ENCODE measurements at places on chromosomes 2 and 18.

DNA sequence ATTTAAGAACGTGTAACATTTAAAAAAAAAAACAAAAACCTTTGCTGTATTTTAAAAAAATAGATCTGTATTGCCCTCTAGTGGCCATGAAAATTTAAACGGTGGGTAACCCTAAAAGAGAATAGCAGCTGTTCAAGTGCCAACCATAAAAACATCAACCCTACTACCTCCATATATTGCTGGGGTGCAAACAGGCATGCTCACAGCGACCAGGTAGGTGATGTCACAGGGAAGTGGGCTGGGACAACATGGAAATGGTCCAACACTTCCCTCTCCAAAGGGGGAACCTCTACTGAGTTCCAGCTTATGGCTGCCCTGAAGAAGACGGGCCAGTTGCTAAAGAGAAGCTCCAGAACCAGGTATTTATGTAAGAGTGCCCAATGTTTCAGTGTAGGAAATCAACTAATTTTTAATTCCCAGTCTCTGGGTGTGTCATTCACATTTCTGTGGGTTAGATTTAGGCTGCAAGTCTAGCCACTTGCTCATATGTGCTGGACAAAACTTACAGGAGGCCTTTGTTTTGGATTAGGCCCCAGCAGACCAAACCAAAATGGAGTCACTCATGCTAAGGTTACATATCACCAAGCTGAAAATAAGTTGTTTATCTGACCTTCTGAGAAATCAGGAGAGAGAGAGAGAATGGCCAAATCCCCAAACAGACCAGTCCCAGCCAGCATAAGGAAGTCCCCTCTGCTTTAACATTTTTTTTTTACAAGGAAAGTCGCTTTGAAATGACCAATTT is 54.5 kb downstream of the SKA1 start:
- no peak for DNase-seq

- DNase-seq = no peak
These were observed 98.5 kb downstream of the ATAD2B start for GRCh38 chr2:23828256-23828980.

DNA sequence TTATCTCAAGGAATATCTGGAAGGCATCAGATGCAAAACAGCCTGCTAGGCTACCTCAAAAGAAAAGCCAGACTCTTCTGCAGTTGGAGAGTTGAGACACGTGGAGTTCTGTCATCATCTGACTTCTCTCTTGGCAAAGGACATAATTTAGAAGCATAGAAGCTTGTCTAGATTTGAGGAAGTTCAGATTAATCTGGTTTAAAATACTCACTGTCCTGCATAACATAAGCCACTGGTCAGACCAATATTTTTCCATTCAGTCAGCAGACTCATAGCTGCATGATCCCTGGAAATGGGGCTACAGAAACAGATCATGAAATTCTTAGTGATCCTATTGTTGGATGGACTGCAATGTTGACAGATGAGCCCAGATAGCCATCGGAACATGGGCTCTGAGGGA is 349.0 kb downstream of the TXNL1 start:
- no peak for DNase-seq

DNA sequence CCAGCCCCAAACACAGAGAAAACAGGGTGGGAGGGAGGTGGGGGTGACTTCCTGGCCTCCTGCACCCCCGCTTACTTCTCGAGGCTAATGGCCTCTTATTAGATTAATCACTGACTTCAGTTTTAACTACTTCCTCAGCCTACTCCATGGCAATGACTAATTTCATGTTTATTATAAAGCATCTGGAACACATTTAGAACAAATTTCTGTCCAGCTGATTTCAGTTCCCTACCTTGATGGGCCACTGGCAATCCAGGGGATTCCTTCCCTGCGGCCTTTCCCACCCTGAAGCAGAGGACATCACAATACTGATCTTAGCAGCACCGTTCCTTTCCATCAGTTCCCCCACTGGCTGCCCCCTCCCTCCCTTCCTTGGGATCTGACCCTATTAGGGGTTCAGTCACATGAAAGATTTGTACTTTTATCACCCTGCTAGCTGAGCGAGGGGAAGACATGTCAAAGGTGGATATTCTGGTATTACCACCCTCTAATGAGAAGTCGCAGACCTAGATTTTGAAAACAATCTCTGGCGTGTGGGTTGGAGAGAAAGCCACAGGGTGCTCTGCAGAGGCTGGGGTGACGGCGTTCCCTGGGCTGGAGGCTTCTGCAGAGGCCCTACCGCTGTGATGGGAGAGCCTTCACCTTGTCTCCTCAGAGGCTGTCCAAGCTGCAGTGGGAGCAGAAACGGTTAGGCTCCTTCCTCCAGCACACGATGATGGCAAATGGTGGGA is 67.6 kb downstream of the KIAA2012 start:
- no peak for DNase-seq

DNA sequence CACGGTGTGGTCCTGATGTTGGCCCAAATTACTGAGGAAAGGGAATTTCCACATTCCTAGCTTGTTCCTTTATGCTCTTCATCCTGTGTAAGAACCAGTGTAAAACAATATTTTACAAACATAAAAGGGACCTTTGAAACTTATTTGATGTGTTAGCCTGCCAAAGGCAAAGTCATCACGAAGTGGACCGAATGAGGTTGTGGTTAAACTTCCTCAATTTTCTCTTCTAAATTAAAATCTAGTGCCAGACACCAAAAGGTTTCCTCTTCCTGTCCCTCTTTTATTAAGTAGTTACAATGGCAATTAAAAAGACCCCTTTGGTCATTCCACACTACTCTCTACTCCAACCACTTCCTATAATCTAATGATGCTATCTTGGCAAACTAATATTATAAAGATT is 279.8 kb downstream of the AFF3 start:
- no peak for DNase-seq

DNA sequence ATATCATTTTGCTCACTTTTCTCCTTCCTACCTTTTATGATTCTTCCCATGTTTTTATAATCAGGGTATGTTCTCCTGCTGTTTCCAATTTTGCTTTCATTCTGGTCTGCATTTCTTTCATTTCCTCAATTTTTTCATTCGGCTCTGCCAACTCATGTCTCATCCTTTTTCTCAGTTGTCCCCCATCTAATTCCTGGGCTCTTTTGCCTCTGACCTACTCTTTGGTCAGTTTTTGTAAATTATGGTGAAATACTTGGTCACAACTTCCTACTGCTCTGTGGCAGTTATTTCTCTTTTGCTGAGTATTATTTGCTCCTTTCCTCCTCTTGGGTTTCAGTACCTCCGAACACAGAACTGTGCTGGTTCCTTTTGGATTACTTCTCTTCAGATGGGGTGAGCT is 27.5 kb downstream of the MYO7B start:
- no peak for DNase-seq

DNA sequence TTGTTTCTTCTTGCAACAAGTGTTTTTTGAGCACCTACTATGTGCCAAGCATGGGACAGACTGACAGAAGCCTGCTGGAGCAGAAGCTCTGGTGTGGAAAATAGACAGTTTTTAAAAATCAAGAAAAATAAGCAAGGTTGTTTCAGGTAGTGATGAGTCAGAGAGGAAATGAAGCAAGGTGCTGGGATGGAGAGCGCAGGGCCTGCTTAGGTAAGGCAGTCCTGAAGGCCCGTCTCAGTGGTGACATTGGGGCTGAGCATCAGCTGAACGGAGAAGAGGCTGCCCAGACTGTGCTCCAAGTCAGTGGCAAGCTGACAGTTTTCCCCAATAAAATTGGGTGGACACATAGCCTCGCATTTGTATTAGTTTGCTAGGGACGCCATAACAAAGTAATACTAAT is 263.6 kb downstream of the SS18 start:
- no peak for DNase-seq

GRCh38 chr2:29227935-29228675 is 112.9 kb downstream of the CLIP4 start:
- no peak for DNase-seq

DNA sequence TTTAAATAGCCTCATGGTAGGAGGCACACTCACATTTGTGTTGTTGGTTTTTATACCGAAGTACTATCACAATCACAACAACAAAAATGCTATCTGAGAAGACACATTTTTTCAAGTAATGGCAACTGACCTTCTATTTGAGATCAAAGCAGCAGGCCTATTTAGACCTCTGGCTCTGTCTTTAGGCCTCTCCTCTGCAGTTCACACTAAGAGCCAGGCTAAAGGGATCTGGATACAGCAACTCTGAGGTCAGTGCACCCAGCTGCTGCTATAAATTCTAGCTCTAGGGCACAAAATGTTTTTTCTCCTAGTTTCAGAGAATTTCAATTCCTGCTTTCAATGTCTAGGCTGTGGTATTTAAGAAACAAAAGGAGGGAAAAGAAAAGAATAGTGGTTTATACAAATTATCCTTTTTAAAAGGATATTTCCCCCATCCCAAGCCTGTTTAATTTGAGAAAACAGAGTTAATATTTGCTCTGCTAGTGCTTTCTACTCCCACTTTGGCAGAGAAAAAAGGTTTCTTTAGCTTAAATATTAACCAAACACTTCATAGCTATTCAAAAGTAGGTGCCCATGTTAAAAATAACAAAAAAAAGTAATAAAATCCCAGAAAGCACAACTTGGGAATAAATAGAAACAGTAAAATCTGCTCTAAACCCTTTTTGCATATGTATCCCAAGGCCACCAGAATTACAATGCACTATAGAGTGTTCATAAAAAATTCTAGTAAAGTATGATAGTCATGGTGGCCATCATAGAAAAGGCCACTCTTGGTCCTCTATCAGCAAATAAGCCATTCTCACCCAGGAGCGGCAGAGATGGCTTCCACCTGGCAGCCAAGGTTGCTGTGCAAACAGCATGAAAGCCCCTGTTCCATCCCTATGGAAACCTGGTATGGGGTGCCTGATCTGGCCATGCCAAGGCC is 293.6 kb upstream of the SESTD1 start:
- no peak for DNase-seq

DNA sequence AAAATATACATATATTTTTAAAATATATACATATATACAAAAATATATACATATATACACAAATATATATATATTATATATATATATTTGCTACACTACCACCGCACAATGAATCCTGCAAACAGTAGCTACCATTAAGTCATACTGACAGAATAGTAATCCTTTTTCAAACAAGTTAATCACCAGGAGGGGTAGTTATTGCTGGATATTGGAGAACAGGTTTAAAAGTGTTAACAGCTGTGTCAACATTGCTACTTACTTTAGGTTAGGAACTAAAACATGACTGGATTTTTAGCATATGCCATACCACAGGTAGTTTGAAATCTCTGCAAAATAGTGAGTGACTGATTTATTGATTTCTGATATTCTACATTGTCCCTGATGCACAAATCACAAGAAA is 529.1 kb upstream of the CDH7 start:
- no peak for DNase-seq

- no peak for DNase-seq
These were observed 45.6 kb downstream of the ATOH8 start for GRCh38 chr2:85799215-85799956.

GRCh38 chr2:129277585-129277981 is 701.9 kb upstream of the RAB6C start:
- DNase-seq = no peak

GRCh38 chr2:165436559-165436958 is 32.9 kb upstream of the CSRNP3 start:
- DNase-seq = no peak

GRCh38 chr2:6896930-6897759 is 19.6 kb downstream of the RSAD2 start:
- no peak for DNase-seq

GRCh38 chr18:44246001-44246400 is 434.7 kb upstream of the SETBP1 start:
- no peak for DNase-seq

DNA sequence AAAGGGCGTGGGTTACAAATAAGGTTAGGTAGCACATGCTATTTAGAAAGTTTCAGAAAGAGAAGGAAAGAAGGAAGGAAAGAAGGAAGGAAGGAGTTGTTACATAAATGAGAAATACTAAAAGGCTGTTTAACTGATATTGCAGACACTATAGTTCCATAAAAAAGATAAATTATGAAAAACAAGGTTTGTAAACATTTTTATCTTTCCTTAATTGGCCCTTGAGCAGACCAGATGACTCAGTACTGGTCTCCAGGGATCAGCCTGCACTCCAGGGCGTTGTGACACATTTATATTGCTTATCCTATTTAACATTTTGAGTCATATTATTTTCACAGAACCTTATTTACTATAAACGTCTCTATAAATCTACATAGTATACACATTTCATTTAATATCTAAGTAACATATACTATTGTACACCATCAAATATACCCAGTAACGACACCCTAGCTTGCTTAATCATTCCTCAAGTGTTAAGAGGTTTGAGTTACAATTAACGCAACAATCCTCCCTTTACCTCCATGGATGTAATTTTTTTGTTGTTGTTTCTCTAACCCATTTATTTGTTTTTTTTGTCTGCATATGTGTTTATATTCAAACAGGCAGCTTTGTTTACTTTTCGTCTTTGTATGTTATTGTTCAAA is 2.8 kb upstream of the RAB31 start:
- no peak for DNase-seq

GRCh38 chr18:73189718-73190117 is 321.9 kb upstream of the NETO1 start:
- DNase-seq = no peak

DNA sequence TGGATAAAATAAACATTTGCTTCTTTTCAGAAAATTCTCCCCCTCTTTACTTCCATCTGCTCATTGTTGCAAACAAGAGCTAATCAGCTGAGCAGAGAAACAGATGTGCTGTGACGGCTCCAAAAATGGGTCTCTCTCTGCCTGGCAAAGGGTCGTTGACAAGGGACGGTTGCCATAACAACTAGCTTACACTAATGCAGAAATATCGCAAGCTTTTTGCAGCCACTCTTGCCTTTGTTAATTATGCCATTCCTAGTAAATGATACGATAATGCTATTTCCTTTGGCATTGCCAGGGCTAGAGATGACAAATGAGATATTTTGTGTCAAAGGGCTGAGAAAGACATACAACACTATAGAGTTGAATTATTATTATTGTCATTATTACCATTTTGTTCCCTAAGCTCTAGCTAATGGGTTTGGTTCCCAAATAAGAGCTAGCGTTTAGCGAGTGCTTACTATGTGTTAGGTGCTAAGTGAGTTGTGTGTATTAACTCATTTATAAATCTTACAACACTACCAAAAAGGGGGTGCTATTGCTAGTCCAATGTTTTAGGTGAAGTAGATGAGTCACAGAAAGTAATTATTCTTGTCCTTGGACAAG is 46.8 kb downstream of the MYO3B start:
- DNase-seq = no peak

DNA sequence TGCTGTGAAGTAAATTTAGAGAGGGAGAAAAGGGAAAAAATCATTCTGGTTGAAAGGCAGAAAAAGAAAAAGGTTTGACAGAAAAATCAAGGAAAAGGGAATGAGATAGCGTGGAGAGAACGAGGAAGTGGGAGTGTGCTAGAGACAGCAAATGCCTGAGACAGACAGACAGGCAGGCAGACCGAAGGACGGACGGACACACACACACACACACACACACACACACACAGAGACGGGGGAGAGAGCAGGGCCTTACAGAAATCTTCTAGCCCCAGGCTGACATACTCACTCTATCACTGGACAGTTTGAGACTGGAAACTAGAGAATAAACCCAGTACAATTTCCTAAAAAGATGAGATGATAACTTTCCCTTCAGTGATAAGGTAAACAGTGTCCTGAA is 238.4 kb downstream of the ZNF521 start:
- DNase-seq = no peak

GRCh38 chr2:157291018-157291417 is 33.5 kb downstream of the GALNT5 start:
- no peak for DNase-seq
